ENCODE measurements at places on chromosomes 2 and 18.

- DNase-seq, result no peak
Observed at GRCh38 chr2:96547731-96548171, 11.2 kb downstream of the ARID5A start.

DNA sequence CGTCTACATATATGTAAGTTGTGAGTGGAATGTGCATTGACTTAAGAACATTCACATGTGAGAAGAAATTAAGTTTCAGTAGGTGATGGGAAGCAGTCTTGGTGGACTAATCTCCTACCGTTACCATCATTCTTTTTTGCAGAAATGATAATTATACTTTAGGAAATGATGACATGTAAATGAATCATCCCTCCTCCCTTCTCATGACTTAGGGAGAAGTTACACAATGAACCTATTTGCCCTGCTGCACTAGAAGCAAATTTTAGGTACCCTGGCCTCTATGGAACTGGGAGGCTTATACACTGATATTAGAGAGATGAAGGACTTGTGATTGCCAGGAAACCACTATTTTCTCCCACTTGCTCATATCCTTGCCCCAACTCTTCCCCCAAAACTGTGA, 214.2 kb downstream of the CALCRL start:
- DNase-seq, result no peak

GRCh38 chr2:152580714-152581113, 136.5 kb downstream of the PRPF40A start:
- DNase-seq, result no peak

DNA sequence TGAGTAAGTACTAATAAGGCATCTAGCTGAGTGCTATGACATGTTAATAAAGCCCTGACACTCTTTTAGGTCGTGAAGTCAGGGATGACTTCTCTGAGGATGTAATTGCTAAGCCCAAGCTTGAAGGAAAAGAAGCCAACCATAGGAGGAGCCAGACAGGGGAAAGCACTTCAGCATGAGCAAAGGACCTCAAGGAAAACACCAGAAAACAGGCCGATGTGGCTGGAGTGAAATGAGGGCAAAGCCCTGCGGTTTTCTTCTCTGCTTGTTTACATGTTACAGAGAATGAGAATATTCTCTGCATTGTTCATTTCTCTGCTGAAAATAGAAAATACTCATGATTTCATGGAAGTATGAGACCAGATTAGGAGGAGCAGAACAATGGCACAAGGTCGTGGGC, 112.5 kb upstream of the ARHGAP28 start:
- DNase-seq, result no peak

DNA sequence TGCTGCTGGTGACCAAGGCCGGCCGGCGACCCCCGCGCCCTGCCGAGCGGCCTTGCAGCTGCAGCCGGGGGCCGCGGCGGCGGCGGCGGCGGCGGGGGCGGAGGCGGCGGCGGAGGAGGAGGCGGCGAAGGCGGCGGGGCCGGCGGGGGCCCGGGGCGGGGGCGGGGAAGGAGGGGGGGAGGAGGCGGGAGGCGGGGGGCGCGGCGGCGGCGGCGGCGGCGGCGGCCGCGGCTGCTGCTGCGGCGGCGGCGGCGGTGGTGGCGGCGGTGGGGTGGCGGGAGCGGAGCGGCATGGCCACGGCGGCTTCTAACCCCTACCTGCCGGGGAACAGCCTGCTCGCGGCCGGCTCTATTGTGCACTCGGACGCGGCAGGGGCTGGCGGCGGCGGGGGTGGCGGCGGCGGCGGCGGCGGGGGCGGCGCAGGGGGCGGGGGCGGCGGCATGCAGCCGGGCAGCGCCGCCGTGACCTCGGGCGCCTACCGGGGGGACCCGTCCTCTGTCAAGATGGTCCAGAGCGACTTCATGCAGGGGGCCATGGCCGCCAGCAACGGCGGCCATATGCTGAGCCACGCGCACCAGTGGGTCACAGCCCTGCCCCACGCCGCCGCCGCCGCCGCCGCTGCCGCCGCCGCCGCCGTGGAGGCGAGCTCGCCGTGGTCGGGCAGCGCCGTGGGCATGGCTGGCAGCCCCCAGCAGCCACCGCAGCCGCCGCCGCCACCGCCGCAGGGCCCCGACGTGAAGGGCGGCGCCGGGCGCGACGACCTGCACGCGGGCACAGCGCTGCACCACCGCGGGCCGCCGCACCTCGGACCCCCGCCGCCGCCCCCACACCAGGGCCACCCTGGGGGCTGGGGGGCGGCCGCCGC, 1.5 kb downstream of the POU3F3 start:
- no peak for DNase-seq

DNA sequence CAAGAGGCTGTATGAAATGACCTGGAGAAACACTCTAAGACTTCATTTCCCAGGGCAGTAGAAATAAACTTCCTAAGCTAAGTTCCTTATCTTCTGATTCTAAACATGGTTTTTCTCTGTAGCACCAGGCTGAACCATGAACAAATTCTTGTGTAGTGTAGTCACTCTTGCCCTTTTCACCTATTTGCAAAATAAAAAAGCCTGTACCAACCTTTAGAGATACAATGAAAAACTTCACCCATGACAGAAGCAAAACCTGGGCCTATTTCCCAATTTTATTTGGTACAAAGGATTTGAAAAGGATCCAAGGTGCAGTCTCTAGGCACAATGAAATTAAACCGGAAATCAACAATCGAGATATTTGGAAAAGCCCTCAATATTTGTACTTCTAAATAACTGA, 43.6 kb downstream of the POLR1A start:
- no peak for DNase-seq

GRCh38 chr2:22481486-22482259, 903.3 kb upstream of the KLHL29 start:
- no peak for DNase-seq

DNA sequence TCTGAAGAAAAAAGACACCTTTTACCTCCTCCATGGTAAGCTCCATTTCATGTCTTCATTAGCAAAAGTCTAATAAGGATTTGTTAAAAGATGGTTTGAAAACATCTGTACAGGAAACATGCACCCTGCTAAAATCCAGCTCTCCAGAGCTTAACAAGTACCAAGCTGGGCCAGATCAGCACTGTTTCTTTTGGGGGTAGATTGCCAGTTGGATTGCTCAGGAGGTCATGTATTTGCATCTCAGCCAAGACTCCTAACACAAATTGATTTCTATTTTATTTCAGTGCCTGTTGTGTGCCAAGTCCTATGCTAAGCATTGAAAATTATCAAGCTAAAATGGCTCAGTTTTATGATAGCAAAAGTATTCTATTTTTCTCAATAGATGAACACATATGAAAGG, 3.4 kb upstream of the TMEM182 start:
- no peak for DNase-seq

DNA sequence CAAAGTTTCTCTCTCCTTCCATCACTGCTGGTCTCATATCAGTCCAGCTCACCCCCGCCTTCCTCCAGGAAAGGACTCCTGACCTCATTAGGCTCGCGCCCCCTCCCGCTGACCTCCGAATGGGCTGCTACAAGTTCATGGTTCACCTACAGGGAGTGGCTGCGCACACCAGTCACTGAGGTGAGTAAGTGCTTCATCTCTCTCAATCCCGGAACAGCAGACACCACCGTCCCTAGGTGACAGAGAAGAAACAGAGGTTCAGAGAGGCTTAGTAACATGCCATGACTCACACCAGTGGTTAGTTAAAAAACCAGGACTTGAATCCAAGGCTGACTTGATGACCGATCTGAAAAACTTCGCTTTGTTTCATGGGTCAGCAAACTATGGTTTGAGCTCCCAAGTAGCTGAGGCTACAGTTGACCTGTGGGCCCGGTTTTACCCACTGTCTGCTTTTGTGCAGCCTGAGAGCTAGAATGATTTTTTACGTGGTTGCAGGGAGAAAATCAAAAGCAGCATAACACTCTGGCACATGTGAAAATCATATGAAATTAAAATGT, 42.0 kb downstream of the ZFP36L2 start:
- no peak for DNase-seq

DNA sequence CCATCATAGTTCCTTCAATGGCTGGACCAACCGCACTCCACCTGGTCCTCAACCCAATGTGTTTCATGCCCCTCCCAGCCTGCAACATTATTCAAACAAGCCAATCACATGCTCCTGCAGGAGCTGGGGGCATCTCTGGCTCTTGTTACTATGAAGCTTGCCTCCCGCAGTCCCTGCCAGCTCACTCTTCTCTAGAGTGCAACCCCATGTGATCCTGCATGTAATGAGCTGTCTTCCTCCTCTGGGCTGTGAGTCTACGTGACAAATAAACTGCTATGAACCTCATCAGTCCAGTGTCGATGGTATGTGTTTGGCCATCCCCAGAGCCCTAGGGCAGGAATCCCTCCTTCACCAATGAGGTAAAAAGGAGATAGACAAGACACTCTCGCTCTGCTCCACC, 15.8 kb upstream of the BOD1L2 start:
- no peak for DNase-seq

DNA sequence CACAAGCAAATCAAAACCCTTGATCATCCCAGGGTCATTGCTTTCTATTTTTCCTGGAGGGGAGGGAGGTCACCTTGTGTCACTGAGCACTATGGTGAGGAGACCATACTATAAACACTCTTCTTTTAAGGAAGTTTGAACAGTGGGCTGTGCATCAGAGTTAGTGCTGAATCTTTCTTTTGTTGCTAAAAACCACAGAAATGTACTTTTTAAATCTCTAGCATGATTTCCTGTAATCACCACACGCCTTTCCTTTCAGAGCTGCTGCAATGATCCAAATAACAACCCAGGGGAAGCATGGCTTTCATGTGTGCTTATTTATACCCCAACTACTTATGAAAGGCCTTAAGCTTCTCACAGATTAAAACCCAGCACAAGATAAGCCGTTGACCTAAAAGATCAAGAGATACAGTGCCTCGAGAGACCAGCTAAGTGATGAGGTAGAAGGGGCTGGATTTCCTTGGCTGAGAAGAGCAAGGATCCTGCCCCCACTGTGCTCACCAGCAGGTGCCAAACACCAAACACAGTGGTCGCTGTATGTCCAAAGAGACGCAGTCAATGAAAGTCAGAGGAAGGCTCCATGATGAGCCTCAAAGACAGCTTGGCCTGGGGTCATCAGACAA, 34.7 kb downstream of the TRABD2A start:
- no peak for DNase-seq

GRCh38 chr2:200812122-200813022, 662 bp downstream of the BZW1 start:
- peak; percentile 64 for DNase-seq

- DNase-seq, result no peak
Observed at GRCh38 chr18:75203416-75204268, 5.3 kb downstream of the PTGR3 start.

- DNase-seq, result no peak
Observed at GRCh38 chr18:57631697-57632096, 10.1 kb upstream of the NARS1 start.

DNA sequence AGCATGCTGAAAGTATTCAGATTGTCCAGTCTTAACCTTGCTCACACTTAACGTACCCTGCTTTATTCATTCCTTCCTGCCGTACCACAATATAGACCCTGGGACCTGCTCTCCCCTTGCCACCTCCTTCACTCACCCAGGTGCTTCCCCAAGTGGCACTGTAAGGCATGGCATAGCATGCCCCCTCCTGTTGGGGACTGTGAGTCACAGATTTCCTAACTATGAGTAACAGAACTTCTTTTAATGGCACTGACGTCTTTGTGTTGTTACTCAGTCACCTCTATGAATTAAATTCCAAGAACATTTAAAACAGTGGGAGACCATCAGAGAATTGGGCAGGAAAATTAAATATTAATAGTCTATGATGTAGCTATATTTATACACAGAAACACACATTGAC, 117.2 kb downstream of the CTNNA2 start:
- DNase-seq, result no peak

GRCh38 chr18:57060814-57061213, 86.1 kb upstream of the BOD1L2 start:
- no peak for DNase-seq

DNA sequence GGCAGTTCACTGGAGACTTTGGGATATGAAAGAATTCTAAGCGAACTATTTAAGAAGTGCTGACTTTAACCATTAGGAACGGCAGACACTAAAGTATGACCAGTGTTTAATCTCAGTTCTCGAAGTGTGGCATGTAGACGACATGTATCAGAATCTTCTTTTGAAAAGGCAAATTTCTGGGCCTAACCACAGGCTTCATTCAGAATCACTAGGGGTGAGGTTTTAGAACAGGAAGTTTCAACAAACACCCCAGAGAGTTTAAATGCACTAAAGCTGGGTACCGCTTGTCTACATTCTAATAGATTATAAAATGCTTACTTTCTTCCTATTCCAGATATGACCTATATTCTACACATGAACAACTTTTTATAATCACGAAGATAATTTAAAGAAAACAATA, 180.3 kb downstream of the ANKRD44 start:
- no peak for DNase-seq

DNA sequence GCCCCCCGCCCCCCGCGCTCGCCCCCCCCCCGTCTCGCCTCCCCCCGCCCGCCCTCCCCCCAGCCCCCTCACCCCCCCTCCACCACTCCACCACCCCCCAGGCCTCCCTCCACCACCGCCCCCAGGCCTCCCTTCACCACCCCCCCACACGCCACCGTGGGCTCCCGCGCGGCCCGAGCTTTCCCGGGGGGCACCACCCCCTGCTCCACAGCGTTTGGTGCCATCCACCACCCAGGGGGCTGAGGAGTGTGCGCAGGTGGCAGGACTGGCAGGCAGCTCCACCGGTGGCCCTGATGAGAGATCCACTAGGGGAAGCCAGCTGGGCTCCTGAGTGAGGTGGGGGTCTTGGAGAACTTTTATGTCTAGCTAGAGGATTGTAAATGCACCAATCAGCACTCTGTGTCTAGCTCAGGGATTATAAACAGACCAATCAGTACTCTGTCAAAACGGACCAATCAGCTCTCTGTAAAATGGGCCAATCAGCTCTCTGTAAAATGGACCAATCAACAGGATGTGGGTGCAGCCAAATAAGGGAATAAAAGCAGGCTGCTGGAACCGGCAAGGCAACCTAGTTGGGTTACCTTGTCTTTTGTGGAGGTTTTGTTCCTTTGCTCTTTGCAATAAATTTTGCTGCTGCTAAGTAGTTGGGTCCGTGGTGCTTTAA, 43.0 kb upstream of the ITSN2 start:
- DNase-seq, result no peak

DNA sequence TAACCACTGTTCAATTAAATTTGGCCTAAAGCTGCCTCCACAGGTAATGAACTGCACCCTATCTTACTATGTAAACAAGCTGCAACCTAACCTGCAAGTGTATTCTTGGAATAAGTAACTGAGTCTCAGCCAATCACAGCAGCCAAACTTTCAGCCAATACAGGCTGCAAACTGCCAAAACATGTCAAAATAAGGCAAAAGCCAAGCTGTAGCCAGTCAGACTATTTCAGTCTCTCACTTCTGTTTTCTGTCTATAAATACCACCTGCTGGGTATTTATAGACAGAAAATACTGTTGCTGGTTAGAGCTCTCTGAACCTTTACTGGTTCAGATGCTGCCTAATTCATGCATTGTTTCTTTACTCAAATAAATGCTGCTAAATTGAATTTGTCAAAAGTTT, 14.3 kb downstream of the C2orf76 start:
- no peak for DNase-seq

DNA sequence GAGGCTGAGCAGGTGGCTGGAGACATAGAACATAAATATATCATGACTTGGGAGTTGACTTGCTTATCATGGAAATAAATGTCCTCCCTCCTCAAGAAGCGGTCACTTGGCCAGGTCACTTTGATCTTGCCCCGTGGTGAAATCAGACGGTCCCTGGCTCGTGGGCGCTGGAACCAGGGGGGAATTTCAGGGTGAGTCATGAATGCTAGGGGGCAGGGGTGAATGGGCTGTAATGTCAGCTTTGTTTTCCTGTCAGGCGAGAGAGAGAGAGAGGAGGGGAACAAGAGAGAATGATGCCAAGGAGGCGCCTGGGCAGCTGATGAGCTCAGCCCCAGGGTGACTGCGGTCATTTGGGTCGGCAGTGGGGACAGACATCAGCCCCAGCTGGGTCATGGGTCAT, 47.7 kb downstream of the RRM2 start:
- no peak for DNase-seq

- DNase-seq, result no peak
Observed at GRCh38 chr2:133867166-133867565, 298.9 kb upstream of the NCKAP5 start.

All from posterior cingulate gyrus (tissue), 11 donors.